Pons (tissue), 1 donor: ENCODE measurements at places on chromosomes 11 and 22.

GRCh38 chr11:66367561-66368312 is 3.8 kb downstream of the SLC29A2 start:
- no peak for DNase-seq

DNA sequence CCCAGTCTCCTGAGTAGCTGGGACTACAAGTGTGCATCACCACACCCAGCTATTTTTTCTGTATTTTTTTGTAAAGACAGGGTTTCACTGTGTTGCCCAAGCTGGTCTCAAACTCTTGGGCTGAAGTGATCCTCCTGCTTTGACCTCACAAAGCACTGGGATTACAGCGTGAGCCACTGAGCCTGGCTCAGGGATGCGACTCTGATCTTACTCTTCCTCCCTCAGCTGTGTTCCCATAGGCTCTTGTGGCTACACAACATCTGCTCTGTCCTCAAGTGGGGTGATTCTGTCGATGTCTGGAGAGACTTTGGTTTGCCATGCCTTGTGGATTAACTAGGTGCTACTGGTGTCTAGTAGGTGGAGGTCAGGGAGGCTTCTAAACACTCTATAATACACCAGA is 127.0 kb upstream of the SERPIND1 start:
- DNase-seq: no peak

GRCh38 chr22:45860201-45860600 is 116.8 kb downstream of the WNT7B start:
- no peak for DNase-seq

GRCh38 chr11:20762980-20763379 is 93.6 kb downstream of the NELL1 start:
- DNase-seq: no peak

GRCh38 chr11:94785509-94785908 is 17.4 kb downstream of the AMOTL1 start:
- DNase-seq: no peak

GRCh38 chr11:43943931-43944751 is 1.7 kb downstream of the C11orf96 start:
- no peak for DNase-seq

DNA sequence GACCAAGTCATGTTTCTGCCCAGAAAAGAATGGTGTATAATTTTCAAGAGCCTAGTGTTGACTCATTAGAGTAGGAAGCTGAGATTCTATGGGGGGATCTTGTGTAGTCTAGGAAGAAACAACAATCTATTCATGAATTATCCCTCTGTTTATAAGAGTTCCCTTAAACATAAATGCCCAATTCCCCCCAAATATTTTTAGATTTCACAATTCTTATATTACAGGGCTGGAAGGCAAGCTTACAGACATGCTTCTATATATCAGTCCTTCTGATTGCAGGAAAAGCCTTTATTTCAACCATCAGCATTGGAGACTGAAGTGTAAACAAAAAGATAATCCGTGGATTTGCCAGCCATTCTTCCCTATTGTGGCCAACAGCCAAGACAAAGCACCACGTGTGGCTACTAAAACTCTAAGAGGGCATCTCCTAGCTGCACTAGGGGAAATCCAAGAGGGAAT is 71.4 kb downstream of the NAT10 start:
- DNase-seq: peak; percentile 79

- peak; percentile 20 for DNase-seq
These were observed 7.3 kb downstream of the KCNJ1 start for GRCh38 chr11:128859563-128860441.

GRCh38 chr11:91513734-91514133 is 710.9 kb upstream of the FAT3 start:
- DNase-seq: peak; percentile 9

DNA sequence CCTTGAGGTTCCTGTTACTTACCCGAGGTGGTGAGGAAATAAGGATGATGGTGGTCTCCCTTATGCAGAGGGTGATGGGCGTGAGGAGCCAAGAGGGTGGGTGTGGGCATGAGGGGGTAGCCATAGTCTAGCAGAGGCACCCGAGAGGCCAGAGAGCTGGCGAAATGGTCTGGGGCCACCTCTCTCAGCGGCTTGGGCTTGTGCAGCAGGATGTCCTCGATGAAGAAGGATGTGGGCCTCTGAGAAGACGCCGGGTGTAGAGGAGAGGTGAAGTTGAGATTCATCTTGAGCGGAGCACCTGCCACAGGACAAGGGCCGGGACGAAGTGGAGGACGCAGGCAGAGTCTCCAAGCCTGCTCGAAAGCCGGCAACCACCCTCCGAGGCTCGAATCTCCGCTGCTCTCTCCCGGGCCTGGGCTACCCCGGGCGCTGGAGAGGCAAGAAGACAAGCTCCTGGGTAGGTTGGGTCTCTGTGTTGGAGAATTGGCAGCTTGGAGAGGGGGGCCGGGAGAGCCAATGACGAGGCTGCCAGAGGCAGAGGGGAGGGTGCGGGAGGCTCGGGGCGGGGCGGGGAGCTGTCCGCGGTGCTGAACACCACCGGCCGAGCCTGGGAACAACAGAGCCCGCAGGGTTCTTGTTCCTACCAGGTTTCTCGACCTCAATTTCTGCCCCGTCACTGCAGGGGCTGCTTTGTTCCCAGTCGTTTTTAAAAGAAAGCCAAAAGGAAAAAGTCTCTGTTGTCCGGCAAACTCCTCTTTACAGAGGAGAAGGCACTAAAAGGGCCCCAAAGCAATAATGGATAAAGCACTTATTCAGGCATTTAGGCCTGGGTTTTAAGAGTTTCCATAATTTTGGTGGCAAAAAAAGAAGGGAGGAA is at the start of gene BSX:
TSS of gene BSX (minus strand) at position 447 of the 877 bp plus-strand sequence. CDS start at position 284, 163 bp downstream.
- peak; percentile 9 for DNase-seq

GRCh38 chr11:115869780-115870431 is 365.7 kb upstream of the CADM1 start:
- no peak for DNase-seq

DNA sequence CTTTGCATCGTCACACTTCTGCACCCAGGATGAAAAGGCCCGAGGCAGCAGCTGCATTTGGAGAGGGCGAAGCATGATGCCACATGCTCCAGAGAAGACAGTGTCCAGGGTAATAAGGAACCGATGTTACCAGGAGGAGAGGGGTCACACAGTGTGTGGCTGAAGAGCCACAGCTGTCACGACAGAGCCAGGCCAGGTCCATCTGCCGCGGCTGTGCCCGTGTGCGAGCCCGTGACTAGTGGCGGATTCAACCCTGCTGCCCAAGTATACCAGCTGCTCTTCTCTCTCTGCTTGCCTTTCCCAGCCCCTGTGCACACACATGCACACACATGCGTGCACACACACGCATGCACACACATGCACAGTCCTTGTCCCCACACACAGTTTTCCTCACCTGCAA is 1432.5 kb downstream of the BRD1 start:
- DNase-seq: no peak

GRCh38 chr22:38762551-38762983 is 6.8 kb upstream of the SUN2 start:
- DNase-seq: peak; percentile 62

DNA sequence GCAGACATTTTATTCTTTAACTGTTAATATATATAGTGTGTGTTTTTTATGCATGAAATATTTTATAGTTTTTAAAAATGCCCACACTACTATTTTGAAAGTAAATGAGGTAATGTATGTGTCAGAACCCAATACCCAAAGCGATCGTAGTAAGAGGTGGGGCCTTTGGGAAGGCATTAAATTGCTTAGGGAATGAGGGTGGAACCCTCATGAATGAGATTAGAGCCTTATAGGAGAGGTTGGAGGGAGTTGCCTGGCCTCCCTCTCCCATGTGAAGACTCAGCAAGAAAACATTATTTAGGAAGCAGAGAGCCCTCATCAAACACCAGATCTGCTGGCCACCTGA is 11.1 kb downstream of the KLHL35 start:
- DNase-seq: no peak

DNA sequence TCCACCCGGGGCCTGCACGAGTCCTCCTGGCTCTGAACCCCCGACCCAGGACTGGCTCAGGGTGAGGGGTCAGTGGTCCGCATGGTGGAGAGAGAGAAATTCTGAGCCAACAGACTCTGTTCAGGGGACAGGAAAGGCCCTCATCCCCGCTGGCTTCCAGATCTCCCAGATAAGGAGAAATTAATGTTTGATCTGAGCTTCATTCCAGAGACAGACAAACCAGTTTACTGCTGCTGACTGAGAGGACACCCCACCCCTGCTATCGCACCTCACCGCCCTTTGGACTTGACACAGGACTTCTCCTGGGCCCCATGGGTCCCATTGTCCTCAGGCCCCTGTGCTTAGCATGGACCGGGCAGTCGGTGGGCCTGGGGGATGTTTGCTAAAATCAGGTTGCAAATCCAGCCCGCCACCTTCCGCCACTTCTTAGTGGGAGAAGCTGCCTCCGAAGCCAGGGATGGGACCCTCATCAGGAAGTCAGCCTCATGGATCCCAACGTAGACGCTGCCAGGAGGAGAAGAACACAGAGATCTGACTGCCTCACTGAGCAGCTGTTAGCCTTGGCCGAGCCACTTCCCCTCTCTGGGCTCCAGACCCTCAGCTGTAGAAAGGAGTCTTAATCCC is 11.2 kb upstream of the UPK3A start:
- DNase-seq: no peak
